ENCODE measurements at places on chromosomes 1 and 21.

- no peak for DNase-seq
Observed at GRCh38 chr1:41394959-41395956, 34.0 kb downstream of the FOXO6 start.

GRCh38 chr1:46181343-46182260 is 5.3 kb upstream of the P3R3URF start:
- DNase-seq: no peak

DNA sequence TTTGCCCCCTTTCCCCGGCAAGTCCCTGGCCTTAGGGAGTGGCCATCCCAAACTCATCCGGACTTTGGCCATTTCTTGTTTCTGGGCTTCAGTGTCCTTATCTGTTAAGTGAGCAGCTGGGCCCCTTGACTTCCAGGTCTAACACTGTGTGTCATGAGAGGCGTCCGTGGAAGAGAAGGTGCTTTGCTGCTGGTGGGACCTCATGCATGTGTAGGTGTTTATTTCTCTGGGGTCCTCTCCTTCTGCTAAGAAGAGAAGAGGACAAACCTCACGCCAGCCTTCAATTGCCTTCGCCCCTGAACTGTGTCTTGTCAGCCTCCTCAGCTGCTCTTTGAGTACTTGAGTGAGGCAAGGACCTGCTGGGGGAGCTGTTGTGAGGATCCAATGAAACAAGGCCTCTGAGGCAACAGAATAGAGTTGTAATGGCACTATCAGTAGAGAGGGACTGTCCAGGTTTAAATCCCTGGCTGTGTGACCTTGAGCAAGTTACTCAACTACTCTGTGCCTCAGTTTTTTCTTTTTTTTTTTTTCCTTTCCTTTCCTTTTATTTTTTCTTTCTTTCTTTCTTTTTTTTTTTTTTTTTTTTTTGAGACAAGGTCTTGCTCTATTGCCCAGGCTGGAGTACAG is 72.5 kb downstream of the RUNX3 start:
- DNase-seq: no peak

- DNase-seq: no peak
Observed at GRCh38 chr1:68013351-68013750, 37.1 kb downstream of the DIRAS3 start.

DNA sequence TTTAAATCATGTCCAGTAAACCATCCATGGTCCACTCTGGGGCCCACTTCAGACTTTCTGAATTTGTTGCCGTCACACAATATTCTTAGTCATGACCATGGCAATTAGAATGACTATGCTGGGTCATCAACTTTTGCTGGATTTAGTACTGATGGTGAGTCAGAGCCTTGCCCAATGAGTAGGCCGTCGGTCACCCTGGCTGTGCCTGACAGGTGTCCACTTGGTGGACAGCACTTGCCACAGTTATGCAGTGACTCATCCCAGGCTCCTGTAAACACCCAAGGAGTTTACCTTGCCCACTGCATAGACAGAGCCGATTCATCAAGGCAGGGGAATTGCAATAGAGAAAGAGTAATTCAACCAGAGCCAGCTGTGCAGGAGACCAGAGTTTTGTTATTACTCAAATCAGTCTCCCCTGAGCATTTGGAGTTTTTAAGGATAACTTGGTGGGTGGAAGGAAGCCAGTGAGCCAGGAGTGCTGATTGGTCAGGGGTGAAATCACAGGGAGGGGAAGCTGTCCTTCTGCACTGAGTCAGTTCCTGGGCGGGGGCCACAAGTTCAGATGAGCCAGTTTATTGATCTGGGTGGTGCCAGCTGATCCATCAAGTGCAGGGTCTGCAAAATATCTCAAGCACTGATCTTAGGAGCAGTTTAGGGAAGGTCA is 333.8 kb downstream of the PTPRU start:
- peak; percentile 17 for DNase-seq

DNA sequence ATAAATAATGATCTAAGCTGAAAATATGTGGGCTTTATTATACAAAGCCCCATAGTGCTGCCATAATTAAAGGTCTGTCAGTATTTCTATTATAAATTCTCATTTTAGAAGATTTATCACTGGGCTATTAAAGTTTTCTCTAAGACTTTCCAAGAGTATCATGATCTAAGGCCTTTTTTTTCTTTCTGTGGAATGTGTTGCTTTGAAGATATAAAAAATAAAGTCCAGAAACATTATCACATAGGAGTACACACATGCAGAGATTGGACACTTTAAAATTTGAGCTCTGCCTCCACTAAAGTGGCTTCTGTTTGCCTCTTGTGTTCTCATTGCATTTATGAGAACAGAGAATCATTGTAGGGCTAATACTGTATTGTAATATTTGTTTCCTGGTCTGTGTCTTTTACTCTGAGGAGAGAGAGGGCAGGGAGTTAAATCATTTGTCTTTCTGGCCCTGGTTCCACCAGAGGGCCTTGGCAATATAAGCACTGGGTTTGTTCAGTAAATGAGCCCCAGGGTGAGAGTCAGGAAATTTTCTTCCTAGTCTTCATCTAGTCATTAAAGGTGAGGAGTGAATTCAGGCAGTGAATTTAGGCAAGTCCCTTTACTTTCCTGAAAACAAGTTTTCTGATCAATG is 70.2 kb downstream of the NFIA start:
- peak; percentile 37 for DNase-seq

GRCh38 chr1:1537626-1538250 is 2.7 kb downstream of the TMEM240 start:
- no peak for DNase-seq
